ENCODE measurements at places on chromosomes 3 and 15. TPM values are rescaled to one million over a fixed set of nuclear protein-coding genes. Genes with fewer than 3 reads are reported as not detected.

Gene DPPA4
- 1.0 TPM for total RNA-seq

Gene SH2D7
- not detected for total RNA-seq

Gene SMC4
- total RNA-seq, result 153 TPM

Gene SLC12A8
- total RNA-seq, result not detected

Gene IMPG2
- 0.35 TPM for total RNA-seq

Gene CCR8
- total RNA-seq, result 87.2 TPM

Gene GP9
- total RNA-seq, result 3.7 TPM

Gene ANKRD28
- 77.1 TPM for total RNA-seq

Gene MOBP
- total RNA-seq, result not detected

- H3K27ac ChIP-seq, result peak overlapping the region; percentile 36
- DNase-seq, result no peak
- no peaks in the 10 kb centered on the region for H3K27me3 ChIP-seq
- peak overlapping the region; percentile 80 for H3K4me3 ChIP-seq
Observed at GRCh38 chr3:111538681-111539083, 3.3 kb upstream of the CD96 start.

- no peak overlapping the region for H3K4me3 ChIP-seq
- no peak overlapping the region for H3K27ac ChIP-seq
- peaks cover 7% of the 10 kb centered on the region for H3K4me1 ChIP-seq
- H3K36me3 ChIP-seq, result peaks cover 30% of the 10 kb centered on the region
- H3K27me3 ChIP-seq, result no peaks in the 10 kb centered on the region
Observed at GRCh38 chr3:37144806-37145205, 29.6 kb downstream of the LRRFIP2 start.

DNA sequence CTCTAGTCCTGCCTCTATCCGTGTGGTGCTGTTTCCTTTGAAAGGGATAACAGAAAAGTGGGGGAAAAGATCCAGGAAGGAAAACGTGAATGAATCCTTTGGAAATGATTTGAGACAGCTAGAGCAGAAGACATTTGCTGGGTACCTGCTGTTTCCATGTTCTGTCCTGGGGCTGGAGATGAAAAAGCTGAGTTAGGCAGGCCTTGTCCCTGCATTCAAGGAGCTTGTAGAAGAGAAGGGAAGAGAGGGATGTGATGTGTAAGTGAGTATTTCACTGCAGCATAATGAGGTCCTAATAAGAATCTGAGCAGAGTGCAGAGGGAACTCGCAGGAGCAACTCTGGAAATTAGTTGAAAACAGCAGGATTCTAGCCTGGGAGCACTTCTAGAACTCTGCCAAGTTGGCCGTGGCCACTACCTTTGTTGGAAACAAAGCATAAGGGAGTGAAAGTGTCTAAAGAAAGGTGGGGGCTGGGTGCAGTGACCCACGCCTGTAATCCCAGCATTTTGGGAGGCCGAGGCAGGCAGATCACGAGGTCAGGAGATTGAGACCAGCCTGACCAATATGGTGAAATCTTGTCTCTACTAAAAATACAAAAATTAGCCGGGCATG, 13.8 kb upstream of the SEMA4B start:
- H3K27ac ChIP-seq, result no peak overlapping the region
- H3K27me3 ChIP-seq, result no peaks in the 10 kb centered on the region
- H3K4me3 ChIP-seq, result no peak overlapping the region
- H3K4me1 ChIP-seq, result peaks cover 26% of the 10 kb centered on the region

GRCh38 chr3:112002096-112002971, 3.6 kb downstream of the TAGLN3 start:
- peaks cover 13% of the 10 kb centered on the region for H3K4me1 ChIP-seq
- H3K27me3 ChIP-seq, result no peaks in the 10 kb centered on the region
- DNase-seq, result no peak

- H3K4me3 ChIP-seq, result no peak overlapping the region
- H3K27ac ChIP-seq, result no peak overlapping the region
- no peak for DNase-seq
- no peaks in the 10 kb centered on the region for H3K36me3 ChIP-seq
Observed at GRCh38 chr3:94405258-94406035, 342.6 kb downstream of the NSUN3 start.

- H3K27ac ChIP-seq, result no peak overlapping the region
- no peaks in the 10 kb centered on the region for H3K27me3 ChIP-seq
- no peak for DNase-seq
Observed at GRCh38 chr3:99674086-99674789, 35.8 kb downstream of the COL8A1 start.

DNA sequence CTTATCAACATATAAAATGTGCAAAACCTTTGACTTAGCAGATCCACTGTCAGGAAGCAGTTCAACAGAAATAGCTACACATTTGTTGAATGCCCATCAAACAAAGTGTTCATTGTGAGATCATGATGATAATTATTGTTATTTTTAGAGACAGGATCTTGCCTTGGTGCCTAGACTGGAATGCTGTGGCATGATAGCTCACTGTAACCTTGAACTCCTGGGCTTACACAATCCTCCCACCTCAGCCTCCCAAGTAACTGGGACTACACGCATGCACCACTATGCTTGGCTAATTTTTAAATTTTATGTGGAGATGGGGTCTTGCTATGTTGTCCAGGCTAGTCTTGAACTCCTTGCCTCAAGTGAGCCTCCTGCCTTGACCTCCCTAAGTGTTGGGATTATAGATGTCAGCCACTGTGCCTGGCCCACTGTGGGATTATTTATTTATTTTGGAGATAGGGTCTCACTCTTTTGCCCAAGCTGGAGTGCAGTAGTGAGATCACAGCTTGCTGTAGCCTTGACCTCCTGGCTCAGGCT, 8.8 kb downstream of the MAP2K5 start:
- no peaks in the 10 kb centered on the region for H3K4me1 ChIP-seq
- no peak for DNase-seq
- H3K4me3 ChIP-seq, result no peak overlapping the region
- no peaks in the 10 kb centered on the region for H3K27me3 ChIP-seq

- H3K4me1 ChIP-seq, result peaks cover 4% of the 10 kb centered on the region
- H3K36me3 ChIP-seq, result peaks cover 20% of the 10 kb centered on the region
- H3K27me3 ChIP-seq, result no peaks in the 10 kb centered on the region
- DNase-seq, result no peak
Observed at GRCh38 chr3:171213178-171213577, 186.7 kb upstream of the SLC2A2 start.

- H3K4me3 ChIP-seq, result no peak overlapping the region
- H3K36me3 ChIP-seq, result no peaks in the 10 kb centered on the region
- H3K4me1 ChIP-seq, result no peaks in the 10 kb centered on the region
- no peak for DNase-seq
Observed at GRCh38 chr3:71559578-71560162, 23.9 kb downstream of the FOXP1 start.

- no peak overlapping the region for H3K4me3 ChIP-seq
- no peaks in the 10 kb centered on the region for H3K4me1 ChIP-seq
- DNase-seq, result no peak
- H3K27ac ChIP-seq, result no peak overlapping the region
Observed at GRCh38 chr3:187210091-187210490, 12.8 kb downstream of the RTP1 start.

DNA sequence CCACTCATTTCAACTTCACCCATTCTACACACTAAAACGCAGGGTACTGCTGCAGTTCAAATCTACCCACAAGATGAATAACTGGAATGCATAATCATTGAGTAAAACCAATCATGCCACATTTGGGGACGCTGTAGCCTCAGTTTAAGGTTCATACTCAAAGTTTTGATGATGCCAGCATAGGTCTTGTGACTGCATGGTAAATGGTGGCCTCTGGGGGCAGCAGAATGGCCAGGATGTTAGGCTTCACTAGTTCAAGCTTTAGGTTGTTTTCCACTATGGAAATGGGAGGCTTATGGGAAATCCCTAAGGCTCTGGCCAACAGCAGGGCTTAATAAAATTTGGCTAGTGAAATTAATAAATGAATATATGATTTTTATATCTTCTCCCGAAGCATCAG, 104.3 kb upstream of the TSC22D2 start:
- H3K36me3 ChIP-seq, result no peaks in the 10 kb centered on the region
- no peak overlapping the region for H3K4me3 ChIP-seq
- peak; percentile 22 for DNase-seq

DNA sequence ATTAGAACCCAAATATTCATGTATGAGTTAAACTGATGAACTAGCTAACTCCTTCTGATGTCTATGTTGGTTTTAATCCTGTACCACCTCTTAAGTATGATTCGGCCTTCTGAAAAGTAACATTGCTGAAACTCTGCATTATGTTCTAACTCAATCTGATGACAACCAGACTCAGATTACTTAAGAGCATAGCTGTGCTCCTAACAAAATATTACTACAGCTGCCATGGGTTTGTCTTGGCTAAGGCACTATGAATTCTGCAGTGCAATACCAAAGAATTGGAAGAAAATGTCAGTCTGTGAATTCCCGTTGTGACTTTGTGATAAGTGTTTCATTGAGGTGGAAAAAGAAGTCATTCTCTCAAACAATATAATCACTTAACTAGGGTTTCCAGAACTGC, 224.4 kb downstream of the ZMAT3 start:
- H3K27ac ChIP-seq, result no peak overlapping the region
- no peaks in the 10 kb centered on the region for H3K36me3 ChIP-seq
- H3K4me3 ChIP-seq, result no peak overlapping the region
- H3K4me1 ChIP-seq, result no peaks in the 10 kb centered on the region
- no peak for DNase-seq
- no peaks in the 10 kb centered on the region for H3K27me3 ChIP-seq

- H3K27me3 ChIP-seq, result no peaks in the 10 kb centered on the region
- DNase-seq, result no peak
- peaks cover 3% of the 10 kb centered on the region for H3K4me1 ChIP-seq
- H3K4me3 ChIP-seq, result no peak overlapping the region
- no peak overlapping the region for H3K27ac ChIP-seq
- no peaks in the 10 kb centered on the region for H3K36me3 ChIP-seq
Observed at GRCh38 chr3:195086885-195087284, 184.1 kb downstream of the XXYLT1 start.

DNA sequence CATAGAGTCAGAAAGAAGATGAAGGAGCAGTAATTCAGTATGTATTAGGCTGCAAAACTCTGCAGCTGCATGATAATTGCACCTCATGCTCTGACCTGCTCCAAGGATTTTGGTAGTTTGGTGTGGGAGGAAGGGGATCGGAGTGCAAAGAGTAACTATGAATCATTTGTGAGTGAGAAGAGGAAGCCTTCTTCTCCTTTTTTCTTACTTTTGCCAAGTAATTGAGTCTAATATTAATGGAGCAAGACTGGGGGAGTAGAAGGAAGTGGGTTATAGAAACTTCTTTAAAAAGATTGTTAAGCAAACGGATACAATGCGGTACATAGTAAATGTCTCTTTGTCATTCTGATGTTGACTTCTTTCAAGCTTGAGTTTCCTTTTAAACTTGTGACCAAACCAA, 276.5 kb downstream of the EDEM1 start:
- no peaks in the 10 kb centered on the region for H3K4me1 ChIP-seq
- no peaks in the 10 kb centered on the region for H3K27me3 ChIP-seq
- H3K4me3 ChIP-seq, result no peak overlapping the region
- DNase-seq, result no peak

DNA sequence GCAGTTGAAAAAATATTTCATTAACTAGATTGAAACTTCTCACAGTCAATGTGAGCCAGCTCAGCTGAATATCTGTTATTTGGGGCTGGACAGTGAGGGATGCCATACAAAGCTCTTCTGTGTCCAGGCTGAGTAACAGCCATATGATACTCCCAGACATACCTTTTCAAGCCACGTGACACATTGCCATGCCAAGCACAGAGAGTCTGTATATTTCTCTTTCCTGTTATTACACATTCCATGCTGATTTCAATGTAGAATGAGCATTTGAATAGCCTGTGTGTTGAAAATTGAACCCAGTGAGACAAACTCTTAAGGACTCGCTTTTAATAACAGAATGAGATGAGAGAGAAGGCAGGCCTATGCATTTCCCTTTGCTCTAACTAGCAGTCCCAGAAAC, 334.7 kb upstream of the RASGRP1 start:
- DNase-seq, result no peak
- H3K4me1 ChIP-seq, result no peaks in the 10 kb centered on the region
- peaks cover 2% of the 10 kb centered on the region for H3K36me3 ChIP-seq
- no peak overlapping the region for H3K27ac ChIP-seq
- no peaks in the 10 kb centered on the region for H3K27me3 ChIP-seq

GRCh38 chr15:61943992-61944391, 116.3 kb downstream of the VPS13C start:
- DNase-seq, result no peak
- peaks cover 81% of the 10 kb centered on the region for H3K36me3 ChIP-seq
- H3K27me3 ChIP-seq, result no peaks in the 10 kb centered on the region
- H3K4me1 ChIP-seq, result no peaks in the 10 kb centered on the region
- H3K4me3 ChIP-seq, result no peak overlapping the region
- no peak overlapping the region for H3K27ac ChIP-seq

GRCh38 chr3:13296662-13297061, 123.5 kb downstream of the NUP210 start:
- peaks cover 6% of the 10 kb centered on the region for H3K27me3 ChIP-seq
- no peaks in the 10 kb centered on the region for H3K4me1 ChIP-seq
- H3K36me3 ChIP-seq, result no peaks in the 10 kb centered on the region
- no peak overlapping the region for H3K4me3 ChIP-seq
- no peak for DNase-seq

GRCh38 chr3:136078421-136079364, 113.2 kb downstream of the PPP2R3A start:
- H3K4me1 ChIP-seq, result no peaks in the 10 kb centered on the region
- H3K27ac ChIP-seq, result no peak overlapping the region
- no peaks in the 10 kb centered on the region for H3K36me3 ChIP-seq
- H3K27me3 ChIP-seq, result peaks cover 4% of the 10 kb centered on the region

GRCh38 chr3:117611211-117611610, 901.6 kb downstream of the TUSC7 start:
- no peaks in the 10 kb centered on the region for H3K4me1 ChIP-seq
- no peaks in the 10 kb centered on the region for H3K27me3 ChIP-seq
- no peak overlapping the region for H3K4me3 ChIP-seq
- no peaks in the 10 kb centered on the region for H3K36me3 ChIP-seq
- H3K27ac ChIP-seq, result no peak overlapping the region
- no peak for DNase-seq

GRCh38 chr3:9679476-9680080, 24.1 kb upstream of the CPNE9 start:
- no peaks in the 10 kb centered on the region for H3K4me1 ChIP-seq
- no peak for DNase-seq
- no peak overlapping the region for H3K27ac ChIP-seq
- peaks cover 95% of the 10 kb centered on the region for H3K36me3 ChIP-seq

DNA sequence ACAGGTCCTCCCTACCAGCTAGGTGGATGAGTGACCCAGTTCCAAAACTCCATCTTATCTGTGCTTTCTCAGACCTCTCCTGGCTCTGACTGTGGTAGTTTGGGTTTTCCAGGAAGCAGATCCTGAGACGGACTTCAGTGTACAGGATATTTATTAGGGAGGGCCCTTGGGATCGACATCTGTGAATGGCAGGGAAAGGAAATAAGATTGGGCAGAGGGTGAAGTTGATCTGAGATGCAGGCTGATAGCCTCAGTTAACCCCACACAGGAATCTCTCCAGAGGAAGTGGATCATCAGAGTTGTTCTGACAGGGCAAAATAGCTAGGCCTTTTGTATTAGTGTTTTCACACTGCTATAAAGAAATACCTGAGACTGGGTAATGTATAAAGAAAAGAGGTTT, 16.7 kb upstream of the MAPK6 start:
- H3K4me1 ChIP-seq, result peaks cover 6% of the 10 kb centered on the region
- no peak overlapping the region for H3K27ac ChIP-seq
- H3K36me3 ChIP-seq, result no peaks in the 10 kb centered on the region
- H3K4me3 ChIP-seq, result no peak overlapping the region
- H3K27me3 ChIP-seq, result no peaks in the 10 kb centered on the region

Data from CD4-positive, CD25-positive, alpha-beta regulatory T cell (primary cell).